ENCODE measurements at places on chromosomes 2 and 18.

GRCh38 chr2:7048762-7049294 is 131.6 kb downstream of the RNF144A start:
- DNase-seq: no peak

GRCh38 chr2:205745661-205746419 is 63.5 kb downstream of the NRP2 start:
- no peak for DNase-seq

DNA sequence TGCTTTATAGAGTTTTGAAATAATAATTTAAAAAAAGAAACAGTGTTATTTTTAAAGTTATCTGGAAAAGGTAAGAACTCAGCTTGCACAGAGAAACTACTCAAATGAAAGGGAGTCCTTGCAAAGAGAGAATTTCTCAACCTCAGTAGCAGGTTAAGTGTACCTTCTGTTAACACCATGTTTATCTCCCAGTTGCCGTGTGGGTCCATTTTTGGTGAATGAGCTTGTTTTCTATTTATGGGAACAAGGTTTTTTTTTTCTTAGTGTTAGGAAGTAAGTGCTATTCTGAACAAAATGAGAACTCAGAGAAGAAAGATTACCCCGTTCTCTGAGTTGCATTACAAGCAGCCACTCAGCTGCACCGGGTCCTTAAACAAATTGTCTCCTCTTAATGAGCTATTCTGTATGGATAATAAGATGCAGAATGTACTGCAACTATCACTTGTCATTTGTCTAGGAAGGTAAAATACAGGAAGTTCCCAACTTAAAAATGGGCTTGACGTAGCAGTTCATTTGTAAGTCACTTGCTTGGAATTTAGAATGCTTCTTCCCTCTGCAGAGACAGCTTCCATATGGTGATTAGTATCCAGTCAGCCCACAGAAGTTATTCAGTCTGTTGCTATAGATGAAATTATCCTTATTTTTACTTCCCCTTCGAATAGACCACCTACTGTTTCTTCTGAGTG is 74.9 kb downstream of the LTBP1 start:
- peak; percentile 65 for DNase-seq

GRCh38 chr2:238919307-238919706 is 71.4 kb downstream of the TWIST2 start:
- DNase-seq: no peak

- DNase-seq: no peak
Measured at GRCh38 chr2:4391013-4391412, 687.6 kb downstream of the DCDC2C start.

DNA sequence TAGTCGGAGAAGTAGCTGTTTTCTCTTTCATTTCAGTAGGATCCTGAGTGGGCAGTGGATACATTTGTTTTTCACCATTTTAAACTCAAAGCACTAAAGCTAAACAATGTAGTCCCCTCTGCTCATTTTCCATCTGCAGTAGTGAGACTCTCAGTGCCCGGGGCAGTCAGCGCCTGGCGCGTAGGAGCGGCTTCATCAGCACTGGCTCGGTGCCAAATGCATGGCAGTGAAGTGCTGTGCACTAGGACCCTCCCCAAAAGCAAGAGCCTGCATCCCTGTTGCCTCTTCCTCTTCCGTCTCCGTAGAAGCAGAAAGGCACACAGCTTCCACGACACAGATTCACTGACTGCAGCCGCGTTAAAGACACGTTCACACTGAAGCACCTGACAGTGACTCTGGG is 19.0 kb upstream of the ESPNL start:
- DNase-seq: no peak

DNA sequence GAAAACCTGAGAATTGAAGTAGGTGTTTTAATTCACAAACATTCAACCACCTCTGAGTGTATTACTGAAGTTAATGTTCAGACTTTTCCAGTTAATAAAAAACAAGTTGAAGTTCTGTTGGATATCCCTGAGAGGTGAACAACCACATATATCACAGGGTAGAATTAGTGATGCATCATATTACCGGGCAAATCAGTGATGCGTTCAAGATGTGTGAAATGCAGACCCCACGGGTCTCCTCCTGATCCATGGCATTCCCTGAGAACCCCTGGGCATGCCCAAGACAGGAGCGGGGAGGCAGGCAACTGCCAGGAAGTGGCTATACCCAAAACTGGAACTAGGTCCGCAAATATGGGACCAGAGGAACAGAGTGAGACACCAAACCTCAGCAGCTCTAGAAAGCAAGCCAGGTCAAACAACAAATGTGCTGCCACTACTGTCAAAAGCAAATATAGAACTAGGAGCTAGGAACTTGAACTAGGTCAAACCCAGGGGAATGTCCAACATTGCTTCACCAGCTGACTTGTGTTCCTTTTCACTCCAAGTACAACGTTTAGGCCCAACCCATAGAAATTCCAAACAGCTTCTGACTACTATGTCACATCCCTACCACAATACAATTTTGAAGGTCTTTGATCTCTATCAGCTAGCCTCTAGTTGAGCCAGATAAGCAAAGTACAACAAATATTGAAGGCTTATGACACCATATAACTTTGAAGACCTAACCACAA is 20.2 kb downstream of the PSTPIP2 start:
- DNase-seq: peak; percentile 72

DNA sequence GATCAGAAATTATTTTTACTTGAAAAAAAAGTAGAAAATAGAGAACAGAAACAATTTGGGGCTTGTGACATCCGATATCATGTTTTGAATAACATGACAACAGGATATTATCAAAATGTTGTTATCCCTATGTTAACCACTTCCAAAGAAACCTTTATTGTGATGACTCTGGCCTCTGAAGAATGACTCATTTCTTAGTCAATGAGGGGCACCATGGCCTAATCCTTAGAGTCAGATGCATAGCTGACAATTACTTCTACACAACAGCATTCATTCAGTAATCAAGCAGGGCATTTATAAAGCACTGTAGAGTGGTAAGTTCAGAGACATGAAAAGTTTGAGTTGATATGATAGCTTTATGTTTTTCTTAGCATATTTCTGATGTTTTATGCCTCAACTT is 703.0 kb downstream of the RNF144A start:
- no peak for DNase-seq

DNA sequence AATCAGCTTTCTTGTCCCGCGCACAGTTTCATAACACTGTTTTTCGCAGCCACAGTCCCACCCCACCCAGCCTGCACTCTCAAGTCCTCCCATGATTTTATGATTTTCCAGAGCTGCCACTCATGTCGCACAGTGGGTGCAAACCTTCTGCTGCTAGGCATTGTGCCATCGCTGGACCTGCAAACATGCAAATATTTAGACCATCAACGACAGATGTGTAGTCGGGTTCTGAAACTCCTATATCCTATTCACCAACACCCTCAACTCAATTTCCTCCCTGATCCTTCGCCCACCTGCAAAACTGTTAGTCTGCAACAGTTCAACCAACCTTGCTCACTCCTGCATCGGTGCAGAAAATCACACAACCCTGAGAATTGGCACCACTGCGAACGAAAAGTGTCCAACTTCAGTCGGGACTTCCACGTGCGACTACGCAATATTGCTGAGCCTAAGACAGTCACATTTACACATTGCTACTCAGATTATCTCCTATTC is 871 bp upstream of the ALS2 start:
- DNase-seq: no peak

DNA sequence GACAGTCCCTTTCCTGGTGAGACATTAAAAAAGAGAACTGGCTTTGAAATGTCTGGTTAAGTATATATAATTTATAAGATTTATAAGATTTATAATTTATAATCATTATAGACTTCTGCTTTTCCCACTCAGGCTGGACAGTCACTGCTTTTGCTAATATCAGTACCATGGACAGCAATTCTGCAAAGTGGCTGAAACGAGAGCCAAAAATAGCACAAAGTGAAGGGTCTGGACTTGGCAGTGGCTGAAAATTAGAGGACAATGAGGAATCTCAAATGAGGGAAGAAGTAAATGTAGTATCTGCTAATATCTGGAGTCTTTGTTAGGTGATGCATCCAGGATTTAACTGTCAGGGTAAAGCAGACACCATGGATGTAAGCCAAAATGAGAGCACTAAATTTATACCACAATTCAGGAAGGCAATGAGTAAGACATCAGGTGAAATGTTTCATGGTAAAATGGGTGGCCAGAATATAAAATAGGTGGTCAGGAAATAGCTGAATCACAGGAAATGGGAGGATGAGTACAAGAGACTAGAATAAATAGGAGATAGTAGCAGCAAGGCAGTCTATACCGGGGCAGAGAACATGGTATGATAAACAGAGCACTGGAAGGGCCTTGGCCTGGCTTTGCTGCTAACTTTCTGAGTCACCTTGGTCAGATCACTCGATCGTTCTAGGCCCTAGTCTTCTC is 39.6 kb upstream of the BOD1L2 start:
- no peak for DNase-seq

DNA sequence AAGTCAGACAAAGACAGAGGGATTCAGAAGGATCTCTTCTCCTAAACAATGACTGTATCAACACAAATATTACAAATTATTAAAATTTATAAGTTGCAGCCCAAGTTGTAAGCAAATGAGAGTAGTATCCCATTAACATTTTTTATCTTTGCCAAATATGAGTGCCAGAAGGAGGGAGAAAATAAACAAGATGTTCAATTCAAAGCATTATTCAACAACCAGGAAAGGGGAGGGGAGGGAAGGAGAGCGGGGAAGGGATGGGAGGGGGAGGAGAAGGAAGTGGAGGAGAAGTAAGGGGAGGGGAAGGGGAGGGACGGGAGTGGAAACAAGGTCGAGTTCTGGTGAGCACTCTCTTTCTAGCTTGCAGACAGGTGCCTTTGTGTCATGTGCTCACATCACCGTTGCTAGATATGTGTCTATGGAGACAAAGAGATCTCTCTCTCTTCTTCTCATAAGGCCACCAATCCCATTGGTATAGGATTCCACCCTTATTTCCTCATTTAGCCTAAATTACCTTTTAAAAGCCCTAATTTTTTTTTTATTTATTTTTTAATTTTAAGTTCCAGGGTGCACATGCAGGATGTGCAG is 679.6 kb upstream of the CHAC2 start:
- no peak for DNase-seq

GRCh38 chr2:134988994-134989605 is 58.1 kb downstream of the MAP3K19 start:
- DNase-seq: no peak

- no peak for DNase-seq
Measured at GRCh38 chr2:138193416-138194213, 229.3 kb downstream of the HNMT start.
